ENCODE measurements at places on chromosomes 6 and 20. TPM values are rescaled to one million over a fixed set of nuclear protein-coding genes. Genes with fewer than 3 reads are reported as not detected.

L3MBTL1 gene
- 2.4 TPM for total RNA-seq

HMGN3 gene
- total RNA-seq, result 63.8 TPM

LY6G6D gene
- not detected for total RNA-seq

GPR6 gene
- total RNA-seq, result not detected

IL20RA gene
- 0.45 TPM for total RNA-seq

TRIM38 gene
- total RNA-seq, result 4.0 TPM

IRF4 gene
- total RNA-seq, result not detected

NR2E1 gene
- not detected for total RNA-seq

RSPH4A gene
- total RNA-seq, result not detected

All from bronchus fibroblast of lung (primary cell).